ENCODE measurements at places on chromosomes 7 and 10.

DNA sequence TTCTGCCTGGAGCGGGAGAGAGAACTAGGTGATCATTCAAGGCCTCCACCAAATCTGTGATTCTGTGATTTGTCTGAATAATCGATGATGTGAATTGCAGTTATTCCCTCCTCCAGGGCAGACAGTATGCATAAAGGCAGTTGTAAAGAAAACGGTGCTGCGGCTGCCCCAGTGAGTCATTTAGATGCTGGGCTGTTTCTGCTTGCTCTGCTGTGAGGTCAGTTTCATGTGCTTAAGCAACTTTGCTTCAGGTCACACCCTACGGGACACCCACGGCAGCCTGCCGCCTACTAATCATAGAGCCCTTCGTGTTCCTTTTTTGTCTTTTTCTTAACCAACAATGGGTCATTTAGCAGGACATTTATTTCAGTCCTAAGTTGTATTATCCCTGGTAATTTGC is 158.1 kb upstream of the PITRM1 start:
- no peak for DNase-seq

- DNase-seq = no peak
These were observed 193.2 kb downstream of the MYOF start for GRCh38 chr10:93288679-93289634.

GRCh38 chr10:515674-516073 is 173.8 kb downstream of the DIP2C start:
- DNase-seq = no peak

DNA sequence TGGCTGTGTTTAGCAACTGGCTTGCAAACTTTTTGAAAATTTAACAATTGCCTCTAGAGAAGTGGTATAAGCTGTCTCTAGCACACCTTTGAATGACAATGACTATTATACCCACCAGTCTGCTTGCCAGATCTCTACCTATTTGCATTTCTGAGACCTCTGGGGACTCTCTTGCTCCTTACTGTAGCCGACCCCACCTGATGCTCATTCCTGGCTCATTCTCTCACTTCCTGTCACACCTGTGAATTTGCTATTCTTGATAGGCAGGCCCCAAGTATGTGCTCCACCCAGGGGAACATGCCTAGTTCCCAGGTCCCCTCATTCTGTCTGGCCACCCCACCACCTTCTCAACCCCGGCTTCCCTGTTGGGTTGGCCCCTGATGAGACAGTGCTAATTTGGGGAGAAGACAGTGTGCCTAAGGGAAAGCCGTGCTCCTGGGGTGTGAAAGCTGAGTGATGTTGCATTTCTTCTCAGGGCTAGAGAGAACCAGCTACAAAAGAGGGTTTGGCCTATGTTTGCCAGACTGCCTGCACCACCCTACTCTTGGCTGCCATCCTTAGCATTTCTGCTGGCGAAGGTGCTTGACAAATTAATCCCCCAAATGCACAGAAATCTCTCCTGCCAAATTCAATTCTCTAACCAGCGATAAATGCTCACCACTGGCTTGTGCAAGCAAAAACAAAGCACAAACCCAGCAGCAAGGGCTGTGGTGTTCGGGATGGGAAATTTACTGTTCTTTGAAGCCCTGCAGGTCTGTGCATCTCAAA is 138.2 kb downstream of the RPS24 start:
- DNase-seq = no peak

DNA sequence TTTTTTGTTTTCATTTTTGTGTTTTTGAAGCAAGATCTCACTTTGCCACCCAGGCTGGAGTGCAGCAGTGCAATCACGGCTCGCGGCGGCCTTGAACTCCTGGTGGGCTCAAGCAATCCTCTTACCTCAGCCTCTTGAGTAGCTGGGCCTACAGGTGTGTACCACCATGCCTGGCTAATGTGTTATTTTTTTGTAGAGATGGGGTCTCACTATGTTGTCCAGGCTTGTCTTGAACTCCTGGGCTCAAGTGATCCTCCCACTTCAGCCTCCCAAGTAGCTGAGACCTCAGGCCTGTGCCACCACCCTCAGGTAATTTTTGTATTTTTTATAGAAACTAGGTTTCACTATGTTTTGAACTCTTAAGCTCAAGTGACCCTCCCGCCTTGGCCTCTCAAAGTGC is 14.8 kb downstream of the PRKRIP1 start:
- DNase-seq = no peak

DNA sequence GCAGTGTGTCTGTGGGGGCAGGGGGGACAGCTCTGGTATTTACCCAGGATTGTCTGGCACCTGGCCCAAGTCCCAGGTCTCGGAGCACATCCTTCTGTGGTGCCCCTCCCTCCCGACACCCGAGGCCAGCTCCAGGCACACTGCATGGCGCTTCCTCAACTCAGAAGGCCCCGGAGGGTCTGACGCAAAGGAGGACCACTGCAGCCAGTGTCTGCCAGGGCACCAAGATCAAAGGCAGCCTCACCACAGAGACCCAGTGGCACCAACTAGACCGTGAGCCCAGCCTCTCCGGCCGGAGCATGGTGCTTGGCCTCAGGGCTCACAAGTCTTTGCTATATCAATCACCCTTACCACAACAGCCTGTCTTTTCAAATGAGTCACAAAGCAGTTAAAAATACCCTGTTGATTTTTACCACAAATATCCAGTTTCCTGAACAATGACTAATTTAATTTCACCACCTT is 99.3 kb upstream of the DDC start:
- no peak for DNase-seq

- DNase-seq = no peak
These were observed 17.0 kb upstream of the KPNA7 start for GRCh38 chr7:99224899-99225265.

DNA sequence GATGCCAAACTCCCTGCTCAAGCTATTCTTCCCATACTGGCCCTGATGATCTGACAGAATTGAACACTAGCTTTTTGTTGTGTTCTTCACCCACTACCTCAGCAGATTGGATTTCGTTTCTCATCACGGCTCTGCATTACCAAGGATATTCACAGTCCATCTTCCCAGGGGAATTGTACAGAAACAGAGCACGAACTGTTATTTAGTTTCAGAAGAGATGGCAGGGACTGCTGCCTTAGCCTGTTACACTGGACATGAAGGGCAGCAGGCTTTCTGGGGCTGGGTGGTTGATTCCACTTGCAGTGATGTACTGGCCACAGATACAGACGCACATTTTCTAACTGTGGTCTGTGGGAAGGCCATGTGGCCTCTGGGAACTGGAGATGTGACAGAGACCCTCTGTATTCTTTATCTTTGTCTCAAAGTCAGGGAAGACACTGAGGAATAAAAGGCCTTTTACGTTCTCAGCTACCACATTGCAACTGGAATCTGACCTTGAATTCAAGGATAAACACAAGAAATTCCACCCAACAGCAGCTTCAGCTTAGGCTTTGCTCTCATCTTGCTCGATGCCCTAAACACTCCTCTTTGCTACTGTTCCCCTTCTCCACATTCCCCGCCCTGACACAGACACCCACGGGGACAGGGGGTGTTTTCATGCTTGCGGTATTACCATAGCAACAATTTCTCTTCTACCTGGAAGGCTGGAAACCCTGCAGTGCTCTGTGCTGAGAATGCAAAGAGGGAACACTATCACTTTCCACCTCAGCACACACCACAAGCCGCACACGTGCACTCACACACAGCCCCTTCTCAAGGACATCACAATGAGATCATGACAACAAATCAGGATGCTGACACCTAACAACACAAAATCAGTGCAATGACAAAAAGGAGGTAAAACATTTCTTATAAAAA is 81.7 kb downstream of the RNF216 start:
- no peak for DNase-seq

GRCh38 chr7:91710881-91711280 is 169.6 kb downstream of the MTERF1 start:
- no peak for DNase-seq

Measured in suprapubic skin (tissue), 4 donors.